ENCODE measurements at places on chromosomes 2 and 18.
A peak's percentile ranks its signal among the peaks of the same experiment; 100 is the strongest.

DNA sequence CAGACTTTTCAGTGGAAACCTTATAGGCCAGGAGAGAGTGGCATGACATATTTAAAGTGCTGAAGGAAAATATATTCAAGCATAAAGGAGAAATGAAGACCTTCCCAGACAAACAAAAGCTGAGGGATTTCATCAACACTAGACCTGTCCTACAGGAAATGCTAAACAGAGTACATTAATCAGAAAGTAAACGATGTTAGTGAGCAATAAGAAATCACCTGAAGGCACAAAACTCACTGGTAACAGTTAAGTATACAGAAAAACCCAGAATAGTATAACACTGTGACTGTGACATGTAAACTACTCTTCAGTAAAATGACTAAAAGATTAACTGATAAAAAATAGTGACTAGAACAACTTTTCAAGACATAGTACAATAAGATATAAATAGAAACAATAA is 87.4 kb downstream of the ATP8B1 start:
- no peak for DNase-seq

DNA sequence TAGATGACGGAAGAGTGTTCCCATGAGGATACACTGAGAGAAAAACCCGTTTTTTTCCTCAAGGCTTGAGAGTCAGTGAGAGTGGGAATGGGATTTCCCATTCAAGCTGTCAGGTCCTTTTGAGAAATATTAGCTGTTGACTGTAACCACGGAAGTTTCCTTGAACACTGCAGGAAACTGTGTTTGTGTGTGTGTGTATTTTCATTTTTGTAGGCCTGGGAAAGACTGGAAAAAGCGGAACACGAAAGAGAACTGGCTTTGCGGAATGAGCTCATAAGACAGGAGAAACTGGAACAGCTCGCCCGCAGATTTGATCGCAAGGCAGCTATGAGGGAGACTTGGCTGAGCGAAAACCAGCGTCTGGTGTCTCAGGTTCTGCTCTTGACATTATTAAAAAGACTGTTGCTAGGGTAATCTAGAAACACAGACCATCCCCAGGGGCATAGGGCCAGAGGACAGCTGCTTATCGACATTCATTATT is 98.8 kb upstream of the EML6 start:
- no peak for DNase-seq

GRCh38 chr2:241770185-241770935 is 6.3 kb upstream of the GAL3ST2 start:
- DNase-seq: no peak

DNA sequence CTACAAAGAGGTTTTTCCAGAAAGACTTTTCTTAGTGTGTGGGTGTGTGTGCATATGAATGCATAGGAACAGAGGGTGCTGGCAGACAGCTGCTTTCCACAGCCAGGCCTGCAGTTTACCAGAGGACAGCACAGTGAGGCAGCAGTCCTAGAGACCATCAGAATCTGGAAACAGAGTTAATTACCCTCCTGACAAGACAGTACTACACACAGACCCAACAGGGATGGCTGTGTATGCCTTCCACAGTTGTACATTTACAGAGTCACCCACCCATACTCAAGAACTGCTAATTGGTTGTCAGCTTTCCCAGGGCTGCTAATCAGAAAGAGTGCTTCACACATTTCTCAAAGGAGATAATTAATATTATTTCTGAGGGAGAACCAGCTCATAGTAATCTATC is 104.7 kb downstream of the FEZ2 start:
- no peak for DNase-seq

DNA sequence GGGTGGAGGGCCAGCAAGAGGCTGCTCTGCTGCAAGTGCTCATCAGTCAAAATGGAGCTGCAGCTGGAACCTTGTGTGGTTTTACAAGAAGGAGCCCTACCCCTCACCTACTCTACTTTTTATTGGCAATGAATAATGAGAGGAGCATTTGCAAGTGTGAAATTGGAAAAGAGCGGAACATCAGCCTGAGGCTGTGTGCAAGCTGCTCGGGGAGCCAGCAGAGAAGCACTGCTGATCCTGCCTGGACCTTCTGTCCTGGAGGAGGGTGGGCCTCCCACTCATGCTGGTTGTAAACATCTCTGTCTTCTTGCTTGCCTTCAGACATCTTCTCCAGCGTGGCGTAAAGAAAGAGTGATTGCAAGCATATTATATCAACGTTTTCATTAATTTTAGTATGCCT is 256.2 kb downstream of the DLGAP1 start:
- no peak for DNase-seq

DNA sequence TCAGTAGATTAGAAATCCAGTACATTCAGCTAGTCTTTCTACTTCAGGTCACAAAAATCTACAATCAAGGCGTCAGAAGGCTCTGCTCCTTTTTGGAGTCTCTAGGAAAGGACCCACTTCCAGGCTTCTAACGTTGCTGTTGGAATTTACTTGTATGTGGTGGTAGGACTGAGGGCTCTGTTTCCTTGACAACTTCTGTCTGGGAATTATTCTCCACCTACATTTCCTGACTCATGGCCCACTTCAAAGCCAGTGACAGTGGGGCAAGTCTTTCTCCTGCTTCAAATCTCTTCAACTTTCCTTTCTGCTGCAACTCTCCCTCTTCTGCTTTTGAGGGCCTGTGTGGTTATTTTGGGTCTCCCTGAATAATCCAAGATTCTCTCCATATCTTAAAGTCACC is 10.4 kb upstream of the TMX3 start:
- no peak for DNase-seq

- no peak for DNase-seq
These were observed 159.8 kb upstream of the REG3G start for GRCh38 chr2:78865667-78866066.

GRCh38 chr18:41721103-41721790 is 233.8 kb upstream of the PIK3C3 start:
- no peak for DNase-seq

DNA sequence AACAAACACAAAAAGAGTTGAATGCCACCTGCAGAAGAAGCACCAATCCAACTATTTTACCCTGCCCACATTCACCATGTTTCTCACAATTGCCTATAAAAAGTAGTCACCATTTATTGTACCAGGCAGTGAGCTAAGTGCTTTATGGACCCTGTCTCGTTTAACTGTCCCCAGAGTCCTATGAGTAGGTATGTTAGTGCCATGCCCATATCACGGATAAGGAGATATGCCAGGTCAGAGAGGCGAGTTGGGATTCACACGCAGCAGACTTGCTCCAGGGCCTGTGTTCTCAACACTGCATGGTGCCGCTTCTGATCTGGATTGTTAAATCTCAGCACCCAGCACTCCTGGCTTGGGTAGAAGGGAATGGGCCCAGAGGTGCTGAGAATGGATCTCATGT is 49.1 kb upstream of the CYP1B1 start:
- DNase-seq: no peak

DNA sequence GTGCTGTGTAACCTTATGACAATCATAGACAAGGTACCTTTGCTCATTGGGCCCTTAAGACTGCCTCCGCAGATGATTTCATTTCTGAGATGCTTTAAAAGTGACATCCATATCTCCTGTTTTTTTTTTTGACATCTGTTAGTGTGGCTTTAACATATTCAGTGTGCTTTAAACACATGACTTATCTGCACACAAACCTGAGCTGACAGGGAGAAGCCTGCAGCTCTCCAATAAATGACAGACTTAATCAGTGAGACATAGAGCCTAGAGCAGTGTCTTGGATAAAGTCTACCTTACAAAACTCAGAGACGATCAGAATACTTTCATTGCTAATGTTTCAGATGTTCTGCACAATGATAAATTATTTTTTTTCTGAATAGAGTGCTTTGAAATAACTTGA is 130.7 kb downstream of the UBE2E3 start:
- no peak for DNase-seq

DNA sequence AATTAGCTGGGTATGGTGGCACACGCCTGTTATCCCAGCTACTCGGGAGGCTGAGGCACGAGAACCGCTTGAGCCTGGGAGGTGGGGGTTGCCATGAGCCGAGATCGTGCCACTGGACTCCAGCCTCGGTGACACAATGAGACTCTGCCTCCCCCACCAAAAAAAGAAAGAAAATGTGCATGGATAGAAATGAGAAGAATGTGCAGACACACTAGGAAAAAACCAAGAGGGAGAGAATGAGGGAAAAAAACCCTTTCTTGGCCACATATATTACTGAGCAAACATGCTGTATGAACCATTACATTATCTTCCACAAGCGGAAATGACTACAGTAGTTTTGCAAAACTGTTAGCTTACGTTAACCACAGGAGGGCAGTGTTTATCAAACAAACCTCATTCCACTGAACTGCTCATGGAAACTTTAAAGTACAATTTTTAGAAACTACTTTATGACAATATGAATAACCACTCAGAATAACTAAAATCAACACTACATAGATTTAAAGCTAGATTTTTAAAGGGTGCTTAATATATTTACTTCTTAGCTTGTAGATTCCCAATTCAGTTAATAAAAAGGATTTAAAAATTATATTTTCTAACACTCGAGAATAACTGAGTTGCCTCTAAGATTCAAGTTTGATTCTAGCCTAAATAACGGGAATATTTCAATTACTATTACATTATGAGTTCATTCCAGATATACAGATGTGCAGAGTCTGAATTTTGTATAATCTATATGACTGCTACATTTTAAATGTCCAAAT is 26.4 kb downstream of the ASXL2 start:
- DNase-seq: peak; percentile 38

GRCh38 chr18:77106331-77106730 is 26.3 kb downstream of the MBP start:
- DNase-seq: peak; percentile 91

- DNase-seq: no peak
These were observed 513.8 kb downstream of the ZEB2 start for GRCh38 chr2:144006139-144006538.

DNA sequence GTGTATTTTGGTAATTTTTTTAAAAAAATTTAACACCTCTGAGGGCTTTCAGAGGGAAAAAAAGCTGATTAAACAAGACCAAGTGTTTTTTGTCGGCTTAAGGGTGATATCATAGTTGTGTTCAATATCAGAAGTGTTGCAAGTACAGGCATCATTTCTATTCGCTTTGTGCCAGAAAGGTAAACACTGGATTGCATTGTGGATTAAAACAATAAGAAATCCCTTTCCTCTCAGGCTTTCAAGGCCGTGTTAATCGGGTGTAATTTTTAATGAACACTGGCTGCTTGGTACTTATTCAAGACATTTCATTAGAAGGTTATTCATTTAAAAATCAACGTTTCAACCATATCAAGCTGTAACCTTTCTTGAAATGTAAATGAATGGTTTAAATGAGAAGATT is 18.3 kb downstream of the FIGN start:
- no peak for DNase-seq

DNA sequence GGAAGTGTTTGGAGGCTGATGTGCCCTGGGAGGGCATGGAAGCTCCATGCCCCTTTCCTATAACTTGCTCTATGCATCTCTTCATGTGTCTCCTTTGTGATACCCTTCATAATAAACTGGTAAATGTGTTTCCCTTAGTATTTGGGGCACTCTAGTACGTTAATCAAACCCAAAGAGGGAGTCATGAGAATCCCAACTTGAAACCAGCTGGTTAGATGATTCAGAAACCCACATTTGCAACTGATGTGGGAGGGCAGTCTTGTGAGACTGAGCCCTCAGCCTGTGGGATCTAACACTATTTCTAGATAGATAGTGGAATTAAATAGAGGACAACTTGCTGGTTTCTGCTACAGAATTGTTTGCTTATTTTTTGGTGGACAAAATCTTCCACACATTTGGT is 20.3 kb downstream of the ANKRD30B start:
- no peak for DNase-seq

GRCh38 chr2:163132850-163133249 is 294.3 kb upstream of the KCNH7 start:
- no peak for DNase-seq

GRCh38 chr2:65264821-65265670 is 37.4 kb downstream of the ACTR2 start:
- no peak for DNase-seq

- DNase-seq: no peak
These were observed 88.6 kb upstream of the BCL11A start for GRCh38 chr2:60641811-60642788.

DNA sequence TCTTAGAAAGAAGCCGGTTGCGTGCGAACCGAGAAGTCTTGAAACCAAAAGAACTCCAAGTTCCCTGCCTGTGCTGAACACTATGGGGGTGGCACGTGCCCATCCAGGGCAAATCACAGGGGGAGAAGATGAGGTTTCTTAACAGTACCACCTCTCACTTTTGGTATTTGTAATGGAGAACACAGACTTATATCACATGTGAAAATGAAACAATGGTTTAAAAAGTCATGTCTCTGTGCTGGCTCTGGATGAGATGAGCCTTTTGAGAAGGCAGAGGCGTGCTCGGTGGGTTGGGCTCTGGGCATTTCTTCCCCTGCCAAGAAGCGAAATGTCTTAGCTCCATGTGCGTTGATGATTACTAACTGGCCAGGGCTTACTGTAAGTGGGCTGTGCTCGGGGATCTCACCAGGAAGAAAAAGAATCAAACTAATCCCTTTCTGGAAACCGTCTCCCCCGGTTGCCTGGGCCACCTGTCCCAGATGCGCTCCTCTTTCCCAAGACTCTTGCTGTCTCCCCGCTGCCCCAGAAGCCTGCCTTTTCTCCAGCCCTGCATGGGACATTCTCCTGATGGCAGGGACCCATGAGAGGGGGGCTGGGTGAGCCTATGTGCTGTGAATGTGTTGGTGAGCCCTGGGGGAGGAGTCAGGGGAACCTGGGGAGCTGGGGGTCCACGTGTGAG is 252.9 kb downstream of the PRKCE start:
- DNase-seq: no peak

- DNase-seq: no peak
These were observed 52.7 kb downstream of the NAB1 start for GRCh38 chr2:190701586-190701985.

DNA sequence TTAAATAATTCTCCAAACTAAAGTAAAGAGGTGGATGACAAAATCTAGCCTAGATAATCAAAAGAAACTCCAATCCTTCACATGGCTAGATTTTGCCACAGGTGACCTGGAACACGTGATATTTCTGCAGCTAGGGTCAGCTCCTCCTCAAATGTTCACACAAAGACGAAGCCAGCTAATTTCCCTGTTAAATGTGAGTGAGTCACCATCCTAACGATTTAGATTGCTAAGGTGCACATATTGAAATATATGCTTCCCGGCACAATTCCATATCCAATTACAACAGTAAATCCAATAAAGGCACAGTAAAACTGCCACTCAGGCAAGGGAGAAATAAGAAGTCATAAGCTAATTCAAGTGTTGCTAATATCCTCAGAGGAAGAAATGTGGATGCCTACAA is 28.7 kb downstream of the IKZF2 start:
- DNase-seq: no peak

- peak; percentile 74 for DNase-seq
These were observed 135.2 kb downstream of the ALPK2 start for GRCh38 chr18:58493516-58494253.

- peak; percentile 72 for DNase-seq
These were observed 77.8 kb downstream of the MBP start for GRCh38 chr18:77054606-77055428.

GRCh38 chr2:220240641-220241040 is 613.2 kb downstream of the SLC4A3 start:
- DNase-seq: no peak

Data from T-cell (primary cell).